ENCODE measurements at places on chromosomes 1 and 21.

DNA sequence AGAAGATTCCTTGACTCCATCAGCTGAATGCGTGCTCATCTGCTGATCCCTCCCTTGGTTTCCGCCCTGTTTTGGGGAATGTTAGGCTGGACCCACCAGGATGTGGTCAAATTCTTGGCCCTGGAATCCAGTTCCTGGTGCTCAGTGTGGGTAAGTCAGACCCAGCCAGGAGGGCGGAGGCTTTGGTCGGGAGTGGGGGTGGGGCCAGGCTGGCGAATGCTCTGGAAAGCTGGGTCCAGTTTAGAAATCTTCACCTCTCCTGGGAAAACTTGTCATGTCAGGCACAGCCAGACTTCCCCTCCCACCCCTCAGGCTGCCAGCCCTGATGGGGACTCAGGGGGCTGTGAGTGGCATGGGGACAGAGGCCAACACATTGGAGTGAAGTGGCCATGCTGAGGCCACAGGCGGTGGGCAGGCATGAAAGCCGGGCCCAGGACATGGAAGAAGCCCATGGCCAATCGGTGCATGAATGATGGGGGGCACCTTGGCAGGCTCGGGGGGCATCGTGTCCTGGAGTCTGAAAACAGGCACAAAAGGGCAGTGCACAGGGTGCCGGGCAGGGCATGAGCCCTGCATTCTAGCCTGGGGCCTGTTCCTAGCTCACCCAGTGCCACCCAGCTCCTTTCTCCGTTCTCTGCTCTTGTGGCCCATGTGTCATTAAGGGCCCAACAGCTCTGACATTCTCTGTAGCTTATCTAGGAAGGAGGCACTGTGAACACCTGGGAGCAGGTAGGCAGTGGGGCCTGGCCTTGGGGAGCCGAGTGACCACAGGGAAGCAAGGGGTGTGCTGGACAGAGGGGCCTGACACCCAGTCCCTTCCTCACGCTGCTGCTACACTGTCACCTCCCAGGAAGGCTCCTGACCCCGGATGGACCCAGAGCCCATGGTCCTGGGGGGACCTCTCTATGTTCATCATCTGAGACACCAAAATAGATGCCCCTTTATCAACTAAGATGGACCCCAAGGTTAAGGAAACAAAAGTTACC is 14.6 kb upstream of the PADI1 start:
- no peak for DNase-seq

DNA sequence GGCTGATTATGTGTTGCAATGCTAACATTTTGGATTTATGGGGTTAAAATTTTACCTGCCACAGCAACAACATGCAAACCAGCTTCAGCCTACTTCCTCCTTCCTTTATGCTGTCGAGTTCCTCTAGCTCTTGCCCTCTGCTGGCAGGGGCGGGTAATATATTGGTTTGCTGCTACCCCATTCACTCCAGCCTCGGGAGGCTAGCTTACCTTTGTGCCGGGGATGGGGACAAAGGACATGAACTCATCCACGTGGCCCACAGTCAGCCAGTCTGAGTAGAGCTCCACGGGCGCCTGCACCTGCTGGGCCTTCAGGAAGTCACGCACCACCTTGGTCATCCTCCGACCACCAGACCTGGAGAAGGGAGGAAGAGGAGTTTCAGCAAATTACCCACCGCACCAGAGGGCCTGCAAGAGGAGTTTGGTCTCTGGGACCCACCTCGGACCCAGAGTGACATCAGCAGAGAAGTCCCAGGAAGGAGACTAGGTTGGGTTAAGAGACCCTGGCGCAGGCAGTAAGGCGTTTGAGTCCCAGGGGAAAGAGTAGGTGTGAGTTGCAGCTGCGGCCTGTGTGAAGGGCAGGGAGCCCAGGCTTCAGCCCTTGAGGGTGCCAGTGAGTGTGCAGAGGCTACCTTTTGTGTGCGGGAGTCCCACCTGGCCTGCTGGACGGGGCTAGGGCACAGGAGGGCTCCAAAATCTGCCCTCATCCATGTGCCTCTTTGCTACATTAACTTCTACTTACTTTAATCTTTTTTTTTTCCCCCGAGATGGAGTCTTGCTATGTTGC is 21.8 kb upstream of the SDHB start:
- DNase-seq = peak; percentile 57

- DNase-seq = no peak
These were observed 6.9 kb downstream of the RIPK4 start for GRCh38 chr21:41759926-41760325.

GRCh38 chr1:58983162-58983561 is 199.3 kb upstream of the JUN start:
- no peak for DNase-seq

DNA sequence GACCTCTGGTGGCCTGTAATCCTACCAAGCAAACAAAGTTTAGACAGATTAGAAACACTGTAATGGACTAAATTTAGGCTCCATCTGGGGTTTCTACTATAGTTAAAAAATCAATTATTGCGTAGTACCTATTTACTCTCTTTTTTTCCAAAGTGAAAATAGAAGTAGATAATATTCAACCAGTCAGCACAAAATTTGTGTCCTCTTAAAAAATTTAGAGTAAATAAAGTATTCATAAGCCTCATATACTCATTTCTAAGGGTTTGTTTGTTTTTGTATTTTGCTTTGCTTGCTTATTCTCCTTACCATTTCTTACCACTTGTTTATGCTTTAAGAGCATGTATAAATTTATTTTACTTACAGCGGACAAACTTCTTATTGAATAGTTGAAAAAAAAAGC is 54.5 kb downstream of the NCAM2 start:
- no peak for DNase-seq

DNA sequence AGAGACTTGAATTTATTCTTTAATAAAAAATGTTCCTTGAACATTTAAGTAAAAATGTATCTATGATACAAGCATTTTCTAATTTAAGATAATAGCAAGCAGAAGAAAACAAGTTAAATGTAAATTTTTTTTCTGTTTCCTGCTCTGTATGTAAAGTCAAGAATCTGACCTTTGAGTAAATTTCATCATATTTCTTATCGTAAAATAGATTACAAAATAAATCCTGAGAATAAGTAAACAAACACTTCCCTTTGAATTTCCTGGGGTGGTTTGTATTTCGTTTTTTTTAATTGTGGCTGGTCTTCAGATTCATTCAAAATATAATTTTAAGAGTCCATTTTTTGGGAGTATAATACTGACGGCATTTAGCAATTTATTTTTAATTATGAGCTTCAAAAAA is 77.6 kb downstream of the POU2F1 start:
- DNase-seq = no peak

DNA sequence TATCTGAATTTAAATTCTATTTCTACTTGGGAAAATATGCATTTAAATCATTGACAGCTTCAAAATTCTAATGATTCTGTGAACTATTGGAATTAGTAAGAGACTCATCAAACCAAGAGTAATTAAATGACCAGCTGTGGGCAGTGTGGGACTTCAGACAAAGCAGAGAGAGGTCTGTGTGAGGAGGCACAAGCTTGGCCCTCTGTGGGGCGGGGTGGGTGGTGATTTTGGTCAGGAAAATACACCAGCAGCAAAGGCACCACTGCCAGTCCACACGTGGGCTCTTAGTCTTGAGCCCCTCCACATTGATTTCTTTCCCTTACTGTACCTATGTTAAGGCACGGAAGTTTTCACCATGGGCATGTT is 39.2 kb upstream of the RAB4A start:
- no peak for DNase-seq

DNA sequence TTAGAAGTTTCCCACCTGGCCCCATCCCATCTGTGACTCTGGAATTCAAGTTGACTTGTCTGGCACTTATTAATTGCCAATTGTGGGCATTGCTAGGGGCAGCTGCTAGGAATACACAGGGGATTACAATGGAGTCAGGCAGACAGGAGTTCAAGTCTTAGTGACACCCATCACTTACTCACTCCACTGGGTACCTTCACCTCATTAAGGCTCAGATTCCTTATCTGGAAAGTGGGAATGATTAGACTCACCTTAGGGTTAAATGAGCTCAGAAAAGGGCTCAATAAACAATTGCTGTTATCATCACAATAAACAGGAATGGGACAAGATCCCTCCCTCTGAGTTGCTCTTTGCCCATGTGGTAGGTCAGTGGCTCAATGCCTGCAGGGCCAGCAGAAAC is 18.2 kb downstream of the GRIK3 start:
- no peak for DNase-seq

DNA sequence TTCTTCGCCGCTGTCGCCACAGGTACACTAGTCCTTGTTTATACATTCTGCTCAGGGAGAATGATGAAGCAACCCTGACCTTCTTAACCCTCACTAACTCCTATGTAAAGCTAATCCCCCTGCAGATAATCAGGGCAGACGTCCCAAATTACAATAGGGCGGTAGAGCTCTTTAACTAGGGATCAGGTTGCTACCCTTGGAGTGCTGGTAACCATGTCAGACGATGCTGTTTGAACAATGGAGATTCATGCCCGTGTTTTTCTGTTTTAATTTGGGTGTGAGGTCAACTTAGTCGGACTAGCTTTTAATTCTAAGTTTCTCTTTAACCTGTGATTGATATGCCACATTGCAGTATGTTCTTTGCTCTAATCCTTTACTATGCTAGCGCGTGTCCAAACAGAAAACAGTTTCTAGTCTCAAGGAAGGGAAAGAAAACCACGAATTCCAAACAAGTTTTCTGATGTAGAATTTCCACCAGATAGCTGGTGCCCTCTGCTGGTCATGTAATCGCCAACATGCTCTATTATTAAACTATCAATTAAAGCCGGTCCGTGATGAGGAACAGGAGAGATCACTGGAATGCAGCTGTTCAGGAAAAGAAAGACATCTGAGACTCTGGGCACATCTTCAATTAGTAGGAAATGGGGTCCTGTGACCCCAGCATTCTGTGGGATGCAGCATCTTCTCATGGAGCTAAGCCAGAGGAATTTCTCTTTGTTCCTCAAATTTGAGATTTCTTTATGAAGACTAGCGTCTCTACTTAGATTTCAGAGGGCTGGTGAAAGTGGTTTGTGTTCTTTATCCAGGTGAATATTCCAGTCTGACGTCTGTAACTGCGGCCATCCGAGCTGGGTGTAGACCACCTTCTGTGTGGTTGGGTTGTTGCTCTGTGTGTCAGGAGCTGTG is 18.3 kb upstream of the VAMP3 start:
- DNase-seq = peak; percentile 51

GRCh38 chr1:166145499-166145898 is 21.3 kb downstream of the FAM78B start:
- DNase-seq = no peak

DNA sequence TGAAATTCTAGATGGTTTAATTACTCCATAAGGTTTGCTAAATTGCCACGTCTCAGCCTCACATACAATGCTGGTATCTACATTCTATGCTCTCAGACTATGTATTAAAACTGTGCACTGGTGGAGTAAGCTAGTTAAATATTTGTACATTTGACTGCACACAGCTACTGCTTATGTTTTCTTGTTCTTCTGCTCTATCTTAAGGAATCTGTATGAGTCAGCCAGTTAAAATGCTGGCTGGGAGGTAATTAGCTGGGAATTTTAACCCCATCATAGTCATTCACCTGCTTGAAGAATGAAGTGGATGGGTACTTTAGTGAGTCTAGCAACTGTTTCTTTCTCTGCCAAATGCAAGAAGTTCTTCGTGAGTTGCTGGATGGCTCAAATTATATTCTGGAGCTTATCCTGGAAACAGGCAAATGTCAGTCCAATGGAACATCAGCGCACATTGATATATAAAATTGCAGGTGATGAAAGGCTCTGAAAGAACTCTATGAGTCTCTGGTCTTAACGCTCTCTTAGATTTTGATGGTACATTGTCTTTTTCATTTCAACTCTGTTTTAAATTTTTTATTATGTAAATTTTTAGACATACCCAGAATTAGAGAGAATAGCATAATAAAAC is 83.4 kb downstream of the BACH1 start:
- no peak for DNase-seq

GRCh38 chr1:28176492-28177470 is at the start of gene PTAFR:
PTAFR (minus strand) TSS chr1:28176690; CDS start chr1:28151021, 25,669 bp downstream.
- no peak for DNase-seq

GRCh38 chr21:29581393-29581792 is 282.7 kb downstream of the BACH1 start:
- DNase-seq = no peak

- DNase-seq = peak; percentile 99
These were observed at the start of gene RGS16 for GRCh38 chr1:182604175-182605164. RGS16 (minus strand) TSS chr1:182604389; CDS start chr1:182604259, 130 bp downstream.

- no peak for DNase-seq
These were observed 23.7 kb upstream of the NRIP1 start for GRCh38 chr21:15088488-15088887.

- DNase-seq = no peak
These were observed 439.6 kb upstream of the USP24 start for GRCh38 chr1:55654750-55655149.

GRCh38 chr1:39957299-39958015 is 2.5 kb downstream of the MFSD2A start:
- DNase-seq = no peak

DNA sequence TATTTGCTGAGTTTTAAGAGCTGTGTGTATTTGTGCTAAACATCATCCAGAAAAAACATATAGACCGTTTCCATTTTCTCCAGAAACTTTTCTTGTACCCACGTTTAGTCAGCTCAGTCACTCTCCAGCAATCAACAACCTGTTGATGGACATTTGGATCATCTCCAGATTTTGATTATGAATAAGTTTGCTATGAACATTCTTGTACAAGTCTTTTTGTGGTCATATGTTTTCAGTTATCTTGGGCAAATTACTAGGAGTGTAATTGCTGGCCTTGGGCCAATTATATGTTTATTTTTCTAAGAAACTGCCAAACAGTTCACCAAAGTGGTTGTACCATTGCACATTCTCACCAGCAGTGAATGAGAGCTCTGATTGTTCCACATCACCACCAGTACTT is 221.8 kb downstream of the CENPF start:
- no peak for DNase-seq

DNA sequence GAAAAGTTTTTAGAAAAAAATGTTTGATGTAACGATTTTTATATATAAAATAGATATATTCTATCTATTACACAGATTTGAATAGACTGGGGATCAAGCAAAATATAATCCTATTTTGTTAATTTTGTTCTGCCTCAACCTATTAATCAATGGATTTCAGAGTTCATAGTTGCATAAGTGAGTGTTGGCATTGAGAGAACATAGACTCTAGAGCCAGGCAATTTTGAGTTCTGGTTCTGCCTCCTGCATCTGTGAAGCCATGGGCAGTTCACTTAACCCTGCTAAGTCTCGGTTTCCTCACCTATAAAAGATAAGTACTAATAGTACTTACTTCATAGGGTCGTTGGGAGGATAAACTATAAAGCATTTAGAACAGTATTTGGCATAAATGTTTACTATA is 13.6 kb upstream of the PKN2 start:
- DNase-seq = no peak

GRCh38 chr1:53373246-53373645 is 45.4 kb upstream of the LRP8 start:
- no peak for DNase-seq

DNA sequence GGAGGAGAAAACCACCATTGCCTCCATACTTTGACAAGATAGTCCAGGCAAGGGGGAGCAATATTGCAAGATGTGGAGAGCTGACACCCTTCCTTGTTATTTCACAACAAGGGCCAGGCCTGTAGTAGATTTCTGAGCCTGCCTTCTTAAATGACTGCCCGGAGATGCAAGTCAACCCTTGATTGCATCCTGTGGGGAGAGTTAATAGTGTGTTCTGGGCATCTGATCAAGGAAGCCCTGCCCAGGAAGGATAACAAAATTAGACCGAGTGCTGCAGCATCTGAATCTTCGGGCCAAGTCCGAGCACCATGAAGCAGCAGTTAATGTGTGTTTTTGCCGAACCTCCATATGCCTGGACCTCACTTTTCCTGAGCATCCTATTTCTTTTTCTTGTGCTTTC is 382.3 kb downstream of the PRDM2 start:
- no peak for DNase-seq
